ENCODE measurements at places on chromosomes 4 and X.

GRCh38 chr4:144579411-144580030, 66.4 kb upstream of the HHIP start:
- DNase-seq = no peak

GRCh38 chrX:129161108-129161507, 362.2 kb downstream of the SMARCA1 start:
- no peak for DNase-seq

- DNase-seq = no peak
Observed at GRCh38 chr4:151340751-151341385, 15.5 kb upstream of the SH3D19 start.

DNA sequence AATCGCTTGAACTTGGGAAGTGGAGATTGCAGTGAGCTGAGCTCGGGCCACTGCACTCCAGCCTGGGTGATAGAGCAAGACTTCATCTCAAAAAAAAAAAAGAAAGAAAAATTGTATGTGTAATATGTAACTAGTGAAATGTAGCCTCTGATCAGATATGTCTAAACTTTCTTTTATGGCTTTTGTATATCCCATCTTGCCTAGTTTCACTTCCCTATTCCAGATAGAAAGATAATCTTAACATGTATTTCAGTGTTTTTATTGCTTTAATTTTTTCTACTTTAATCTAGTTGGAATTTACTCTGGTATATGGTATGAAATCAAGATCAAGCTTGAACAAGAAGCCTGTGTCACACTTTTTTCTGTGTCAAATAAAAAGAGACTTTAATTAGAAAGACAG, 1.9 kb upstream of the ZNF41 start:
- no peak for DNase-seq

- no peak for DNase-seq
Observed at GRCh38 chr4:81722290-81722851, 250.7 kb upstream of the RASGEF1B start.

GRCh38 chr4:95092766-95093165, 335.0 kb downstream of the BMPR1B start:
- no peak for DNase-seq

DNA sequence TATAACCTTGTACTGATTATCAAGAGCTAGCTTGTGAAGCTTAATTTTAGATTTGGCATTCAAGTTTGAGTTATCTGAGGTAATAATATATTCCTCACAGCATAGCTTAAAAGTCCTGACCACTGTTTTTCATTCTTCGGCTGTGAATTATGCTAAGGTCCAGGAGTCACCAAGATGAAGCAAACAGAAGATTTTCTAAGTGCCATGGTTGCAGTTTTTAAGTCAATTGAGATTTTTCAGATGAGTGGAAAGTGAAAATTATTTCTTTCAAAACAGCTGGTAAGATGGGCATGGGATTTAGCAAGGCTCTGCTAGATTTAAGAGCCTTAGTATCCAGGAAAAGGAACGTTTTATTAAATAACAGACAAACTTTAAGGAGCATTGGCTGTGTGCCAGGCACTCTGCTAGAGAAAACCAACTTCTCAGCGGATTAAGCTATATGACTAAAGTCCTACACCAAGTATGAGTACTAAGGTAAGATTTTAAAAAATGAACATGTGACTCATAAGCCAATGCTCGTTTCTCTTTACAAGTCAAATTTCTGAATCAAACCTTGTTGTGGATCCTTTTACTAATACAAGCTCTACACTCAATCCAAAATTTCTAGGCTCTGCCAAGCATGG, 149.9 kb upstream of the IL15 start:
- DNase-seq = no peak

DNA sequence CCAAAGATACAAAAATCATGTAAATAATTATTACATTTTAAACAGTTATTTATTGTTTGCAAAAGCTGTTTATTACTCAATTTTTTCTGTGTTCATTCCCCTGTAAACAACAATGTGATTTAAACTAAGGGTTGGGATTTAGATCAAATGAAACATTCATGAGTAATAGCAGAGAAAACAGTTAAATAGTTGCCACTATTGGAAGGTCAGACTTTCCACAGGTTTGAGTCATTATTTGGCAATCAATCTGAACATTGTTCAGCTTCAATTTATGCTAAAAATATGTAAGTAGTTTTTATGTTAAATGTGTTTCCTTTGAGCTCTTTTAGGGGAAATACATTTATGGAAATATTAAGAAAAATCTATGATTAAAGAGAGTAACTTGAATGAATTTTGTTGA, 144.9 kb downstream of the STIM2 start:
- no peak for DNase-seq

DNA sequence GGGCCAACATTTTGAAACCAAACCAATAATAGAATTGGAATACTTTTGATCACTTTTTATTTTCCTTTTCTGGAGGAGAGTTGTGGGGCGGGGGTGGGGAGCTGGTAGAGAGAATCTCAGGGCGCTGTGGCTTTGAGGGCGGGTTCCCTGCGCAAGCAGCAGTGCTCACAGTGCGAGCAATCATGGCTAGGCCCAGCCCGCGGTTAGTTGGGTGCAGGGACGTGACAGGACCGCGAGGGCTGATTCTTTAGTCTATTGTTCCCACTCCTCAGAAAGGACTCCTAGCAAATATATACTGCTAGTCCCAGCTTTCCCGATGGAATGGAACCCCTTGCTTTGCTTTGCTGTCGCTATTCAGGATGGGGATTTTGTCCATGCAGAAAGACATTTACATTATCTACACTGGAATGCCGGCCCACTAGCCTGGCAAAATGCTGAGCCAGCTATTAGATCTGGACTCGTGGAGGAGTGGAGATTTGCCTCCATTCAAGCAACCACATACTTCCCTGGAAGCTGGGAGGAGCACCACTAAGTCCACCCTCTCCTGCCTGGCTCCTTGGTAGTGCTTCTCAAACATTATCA, 23.9 kb upstream of the APLN start:
- no peak for DNase-seq

DNA sequence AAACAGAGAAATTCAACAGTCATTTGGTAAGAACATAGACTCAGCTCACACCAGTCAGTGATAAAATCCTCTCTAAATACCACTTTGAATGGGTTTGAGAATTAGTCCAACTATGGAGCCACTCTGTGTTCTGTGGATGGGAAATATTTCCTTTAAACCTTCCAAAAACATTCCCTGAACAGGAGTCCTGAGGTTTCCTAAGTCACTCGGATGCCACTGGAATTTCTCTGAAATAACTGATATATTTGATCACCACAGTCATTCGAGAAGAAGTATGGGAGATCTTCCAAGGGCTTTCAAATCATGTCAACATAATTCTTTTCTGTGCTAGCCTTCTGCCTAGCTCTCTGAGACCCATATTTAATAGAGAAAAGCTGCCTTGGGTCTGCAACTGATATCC, 958.6 kb downstream of the STIM2 start:
- DNase-seq = no peak

GRCh38 chr4:27894951-27895350, 1034.3 kb downstream of the STIM2 start:
- no peak for DNase-seq

DNA sequence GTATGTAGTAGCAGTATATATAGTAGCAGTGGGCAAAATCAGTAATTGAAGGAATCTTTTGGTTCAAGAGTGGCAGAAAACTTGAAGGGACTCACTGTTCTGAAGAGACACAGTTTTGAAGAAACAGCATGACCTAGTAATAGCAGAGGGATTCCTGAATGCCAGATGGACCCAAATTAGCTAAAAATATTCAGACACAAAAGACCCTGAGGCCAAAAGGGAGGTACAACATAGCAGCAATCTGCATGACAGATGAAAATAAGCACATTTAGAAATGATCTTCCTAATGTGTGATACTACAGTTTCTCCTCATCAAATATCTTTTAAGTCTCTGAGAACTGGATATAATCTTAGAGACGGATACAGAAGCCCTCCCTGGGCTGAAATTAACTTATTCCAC, 536.6 kb downstream of the PPARGC1A start:
- DNase-seq = no peak

GRCh38 chrX:19549838-19550237, 34.5 kb upstream of the MAP3K15 start:
- DNase-seq = no peak

- no peak for DNase-seq
Observed at GRCh38 chr4:71206763-71207162, 132.1 kb upstream of the SLC4A4 start.

- DNase-seq = no peak
Observed at GRCh38 chr4:22739968-22740367, 47.2 kb downstream of the GBA3 start.

- no peak for DNase-seq
Observed at GRCh38 chr4:5460106-5460801, 248.1 kb downstream of the EVC2 start.

DNA sequence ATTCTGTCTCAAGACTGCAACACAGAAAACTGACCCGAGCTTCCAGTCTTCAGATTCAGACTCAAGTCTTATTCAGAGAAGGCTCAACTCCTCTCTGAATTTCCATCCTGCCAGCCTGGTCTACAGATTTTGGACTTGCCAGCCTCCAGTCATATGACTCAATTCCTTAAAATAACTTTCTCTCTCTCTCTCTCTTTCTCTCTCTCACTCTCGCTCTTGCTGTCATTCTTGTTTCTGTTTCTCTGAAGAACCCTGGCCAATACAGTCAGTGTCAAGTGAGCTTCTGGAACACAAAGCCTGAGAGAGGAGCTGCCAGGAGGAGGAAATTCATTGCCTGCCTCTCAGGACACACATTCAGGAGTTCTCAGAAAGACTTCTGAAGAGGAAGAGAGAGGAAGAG, 154.9 kb downstream of the PARM1 start:
- no peak for DNase-seq

DNA sequence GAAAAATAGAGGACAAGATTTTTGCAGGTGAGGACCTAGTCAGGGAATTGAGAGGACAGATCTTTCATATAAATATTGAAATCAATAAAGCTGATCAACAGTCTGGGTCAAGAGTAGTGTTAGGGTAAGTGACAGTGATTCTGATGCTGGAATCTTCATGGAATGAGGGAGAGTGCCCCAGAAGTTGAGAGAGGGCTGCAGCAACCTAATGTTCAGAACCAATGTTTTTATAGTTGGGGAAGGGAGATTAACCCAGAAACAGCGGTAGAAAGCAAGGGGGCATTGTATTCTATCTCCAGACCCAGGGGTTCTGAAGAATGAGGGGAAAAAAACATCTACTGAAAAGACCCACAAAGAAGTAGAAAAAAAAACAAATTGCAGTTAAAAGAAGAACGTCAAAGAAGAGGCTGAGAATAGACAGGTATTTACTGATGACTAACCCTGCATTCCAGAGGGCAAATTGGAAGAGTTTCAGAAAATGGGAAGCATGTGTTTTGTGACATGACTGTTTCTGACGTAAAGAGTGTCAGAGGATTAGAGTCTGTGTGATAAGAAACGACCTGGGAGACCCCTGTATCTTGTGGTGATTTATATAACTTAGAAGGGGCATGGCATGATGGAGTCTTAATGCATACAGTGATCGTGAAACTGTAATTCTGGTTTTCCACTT, 819.6 kb upstream of the EPHA5 start:
- no peak for DNase-seq

DNA sequence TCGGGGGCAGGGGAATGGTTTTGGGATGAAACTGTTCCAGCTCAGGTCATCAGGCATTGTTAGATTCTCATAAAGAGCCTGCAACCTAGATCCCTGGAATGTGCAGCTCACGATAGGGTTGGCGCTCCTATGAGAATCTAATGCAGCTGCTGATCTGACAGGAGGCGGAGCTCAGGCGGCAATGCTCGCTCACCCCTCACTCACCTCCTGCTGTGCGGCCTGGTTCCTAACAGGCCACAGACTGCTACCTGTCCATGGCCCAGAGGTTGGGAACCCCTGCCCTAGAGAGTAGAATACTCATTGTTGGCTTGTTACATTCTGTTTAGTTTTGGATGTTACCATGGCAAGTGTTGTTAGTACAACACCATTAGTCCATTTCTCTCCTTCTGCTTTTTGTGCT, 40.8 kb upstream of the STX18 start:
- no peak for DNase-seq

- no peak for DNase-seq
Observed at GRCh38 chr4:12562021-12562420, 922.1 kb downstream of the RAB28 start.

DNA sequence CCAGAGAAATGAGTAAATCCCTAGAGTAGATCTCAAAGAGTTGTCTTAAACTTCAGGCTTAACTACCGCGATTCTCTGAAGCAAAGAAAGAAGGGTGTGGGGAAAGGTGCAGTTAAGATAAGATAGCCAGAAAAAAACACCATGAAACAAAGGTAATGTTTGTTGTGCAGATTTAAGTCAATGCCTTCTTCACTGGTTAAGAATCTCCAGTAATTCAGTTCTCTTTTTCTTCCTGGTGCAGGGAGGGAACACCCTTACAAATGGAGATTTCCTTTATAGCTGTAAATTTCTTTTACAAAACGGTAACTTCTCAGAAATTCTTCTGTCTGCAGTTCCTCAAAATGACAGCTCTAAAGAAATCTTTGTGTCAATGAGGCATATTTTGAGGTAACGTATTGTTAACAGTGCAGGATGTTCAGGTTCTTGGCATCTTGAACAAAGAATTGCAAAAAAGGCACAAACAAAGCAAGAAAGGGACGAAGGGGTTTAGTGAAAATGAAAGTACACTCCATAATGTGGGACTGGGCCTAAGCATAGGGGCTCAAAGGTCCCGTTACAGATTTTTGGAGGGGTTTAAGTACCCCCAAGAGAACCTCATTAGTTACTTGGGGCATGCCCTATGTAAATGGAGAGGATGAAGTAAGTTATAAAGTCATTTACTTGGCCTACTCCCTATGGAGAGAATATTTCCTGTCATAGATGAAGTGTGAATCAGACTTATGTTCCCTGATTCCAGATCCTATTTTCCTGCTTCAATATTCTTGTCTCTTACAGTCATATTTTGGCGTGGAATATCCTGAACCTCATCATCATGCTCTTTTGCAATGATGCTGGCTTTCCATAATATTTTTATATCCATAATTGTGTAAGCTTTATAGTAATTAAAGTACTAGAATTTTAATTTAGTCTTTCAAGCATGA, 492.0 kb downstream of the PCDH11X start:
- DNase-seq = no peak

- no peak for DNase-seq
Observed at GRCh38 chrX:69051901-69052300, 113.4 kb downstream of the PJA1 start.
